ENCODE measurements at places on chromosomes 16 and 17.

GRCh38 chr17:16432017-16432416, 16.6 kb downstream of the TRPV2 start:
- DNase-seq: no peak

DNA sequence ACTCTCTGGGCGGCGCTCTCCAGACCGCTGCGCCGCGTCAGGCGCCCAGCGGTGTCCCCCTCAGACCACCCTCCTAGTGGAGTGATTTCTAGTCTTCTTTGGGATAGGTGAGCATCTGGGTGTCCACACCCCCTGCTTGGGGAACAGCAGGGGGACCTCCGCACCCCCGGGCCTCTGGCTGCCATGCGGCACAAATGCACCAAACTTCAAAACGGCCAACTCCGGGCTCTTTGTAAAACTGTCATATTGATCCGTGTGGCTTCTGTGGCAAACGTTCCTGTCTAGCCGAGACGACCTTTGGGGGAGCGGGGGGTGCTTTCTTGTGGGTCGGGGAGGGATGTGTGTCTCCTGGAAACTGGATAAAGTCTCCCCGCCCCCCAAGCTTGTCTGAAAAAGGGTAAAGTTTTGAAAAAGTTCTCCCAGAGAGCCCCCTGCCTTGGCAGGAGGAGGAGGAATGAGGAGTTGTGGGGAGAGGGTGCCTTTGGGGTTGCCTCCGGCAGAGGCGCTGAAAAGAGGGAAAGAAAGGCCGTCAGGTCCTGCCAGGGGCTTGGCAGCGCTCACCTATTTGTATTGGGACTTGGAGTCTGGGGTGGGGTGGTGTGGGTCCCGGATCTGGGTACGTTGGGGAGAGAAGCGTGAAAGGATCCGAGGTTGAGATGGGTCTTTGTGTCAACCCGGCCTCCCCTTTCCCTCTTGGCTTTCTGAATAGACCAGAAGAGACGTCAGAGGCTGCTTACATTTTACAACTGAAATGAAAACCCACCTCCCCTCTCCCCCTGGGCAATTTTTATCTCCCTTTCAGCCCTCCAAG, 2.2 kb upstream of the CHD3 start:
- DNase-seq: peak; percentile 80

GRCh38 chr17:78706271-78706915, 75.7 kb downstream of the CYTH1 start:
- no peak for DNase-seq

DNA sequence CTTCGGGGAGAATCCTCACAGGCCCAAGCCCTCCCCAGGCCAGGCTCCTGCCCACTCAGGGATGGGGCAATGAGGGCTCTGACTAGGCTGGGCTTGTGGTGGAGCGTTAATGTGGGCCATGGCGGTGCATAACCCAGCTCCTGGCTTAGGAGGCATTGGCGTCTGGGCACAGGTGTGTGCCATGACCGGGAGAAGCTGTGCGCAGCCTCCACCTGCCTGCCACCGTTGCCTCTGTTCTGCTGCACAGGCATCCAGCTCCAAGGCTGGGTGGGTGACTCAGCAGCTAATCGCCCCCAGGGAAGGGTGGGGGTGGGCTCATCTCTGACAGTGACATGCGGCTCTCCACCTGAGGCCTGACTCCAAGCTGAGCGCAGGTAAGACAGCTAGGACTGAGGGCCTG, 3.5 kb upstream of the ARHGAP27 start:
- peak; percentile 66 for DNase-seq

- DNase-seq: peak; percentile 69
Observed at GRCh38 chr17:73208139-73208827, 15.4 kb downstream of the COG1 start.

DNA sequence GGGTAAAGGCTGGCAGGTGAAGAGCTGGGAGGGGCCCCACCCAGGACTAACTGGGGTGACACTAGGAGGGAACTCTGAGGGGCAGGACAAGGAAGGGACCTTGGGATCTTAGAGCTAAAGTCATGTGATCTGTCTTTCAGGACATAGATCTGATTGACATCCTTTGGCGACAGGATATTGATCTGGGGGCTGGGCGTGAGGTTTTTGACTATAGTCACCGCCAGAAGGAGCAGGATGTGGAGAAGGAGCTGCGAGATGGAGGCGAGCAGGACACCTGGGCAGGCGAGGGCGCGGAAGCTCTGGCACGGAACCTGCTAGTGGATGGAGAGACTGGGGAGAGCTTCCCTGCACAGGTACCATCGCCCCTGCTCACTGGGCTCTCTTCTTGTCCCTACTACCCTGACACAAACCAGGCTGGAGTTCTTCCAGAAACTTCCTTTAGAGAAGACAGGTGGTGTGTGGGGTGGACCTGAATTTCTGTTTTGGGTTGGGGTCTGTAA, 8.1 kb downstream of the NFE2L1 start:
- DNase-seq: no peak

DNA sequence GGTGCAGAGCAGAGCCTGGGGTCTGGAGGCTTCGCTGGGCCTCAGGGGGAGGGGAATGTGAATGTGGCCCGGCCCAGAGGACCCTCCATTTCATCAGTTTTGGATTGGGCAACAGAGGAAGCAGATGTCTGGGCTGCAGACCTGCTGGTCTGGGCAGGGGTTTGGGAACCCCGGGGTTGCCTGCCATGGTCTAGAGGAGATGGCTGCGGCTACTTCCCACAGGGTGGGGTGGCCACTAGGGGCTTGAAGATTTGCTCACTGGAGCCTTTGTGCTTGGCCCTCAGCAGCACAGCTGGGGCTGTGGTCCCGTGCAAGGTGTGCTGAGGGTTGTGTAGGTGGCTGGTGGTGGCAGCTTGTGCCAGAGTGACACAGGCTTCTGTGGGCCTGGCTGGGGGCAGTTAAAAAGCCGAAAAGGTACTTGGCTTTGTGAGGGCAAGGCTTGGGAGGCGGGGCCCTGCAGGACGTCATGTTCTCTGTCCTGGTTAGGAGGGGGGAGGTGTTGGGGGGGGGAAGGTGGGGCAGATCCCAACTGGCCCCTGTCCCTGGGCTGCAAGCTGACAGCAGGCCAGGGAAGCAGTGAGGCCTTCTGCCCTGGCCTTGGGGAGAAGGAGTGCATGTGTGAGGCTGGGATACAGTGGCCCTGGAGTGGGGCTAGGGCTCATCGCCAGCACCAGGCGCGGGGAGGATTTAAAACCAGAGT, 98.0 kb downstream of the KPNA2 start:
- no peak for DNase-seq
